ENCODE measurements at places on chromosomes 3 and 15.

GRCh38 chr3:168671091-168671490 is 575.4 kb upstream of the GOLIM4 start:
- no peak for DNase-seq

GRCh38 chr3:61350782-61351309 is 99.6 kb upstream of the FHIT start:
- no peak for DNase-seq

DNA sequence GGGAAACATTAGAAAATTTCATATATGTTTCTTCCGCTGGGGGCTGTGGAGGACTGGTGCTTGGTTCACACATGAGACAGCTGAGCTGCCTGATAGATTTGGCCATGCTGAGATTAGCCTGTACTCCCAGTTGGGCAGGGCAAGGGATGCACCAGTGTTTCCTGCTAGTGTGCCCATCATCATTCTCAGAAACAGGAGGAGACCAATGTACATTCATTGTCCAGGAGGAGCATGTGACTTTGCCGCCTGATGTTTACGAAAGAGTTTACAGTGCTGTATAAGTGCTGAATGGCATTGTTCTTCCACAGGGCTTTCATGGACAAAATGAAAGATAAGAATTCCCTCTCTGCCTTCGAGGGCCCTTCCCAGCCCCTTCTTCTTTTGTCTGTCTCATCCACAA is 311.1 kb upstream of the THBS1 start:
- no peak for DNase-seq

- DNase-seq = no peak
Observed at GRCh38 chr15:78796510-78796909, 14.8 kb downstream of the ADAMTS7 start.

GRCh38 chr3:24184528-24185176 is 239.6 kb downstream of the NR1D2 start:
- DNase-seq = no peak

DNA sequence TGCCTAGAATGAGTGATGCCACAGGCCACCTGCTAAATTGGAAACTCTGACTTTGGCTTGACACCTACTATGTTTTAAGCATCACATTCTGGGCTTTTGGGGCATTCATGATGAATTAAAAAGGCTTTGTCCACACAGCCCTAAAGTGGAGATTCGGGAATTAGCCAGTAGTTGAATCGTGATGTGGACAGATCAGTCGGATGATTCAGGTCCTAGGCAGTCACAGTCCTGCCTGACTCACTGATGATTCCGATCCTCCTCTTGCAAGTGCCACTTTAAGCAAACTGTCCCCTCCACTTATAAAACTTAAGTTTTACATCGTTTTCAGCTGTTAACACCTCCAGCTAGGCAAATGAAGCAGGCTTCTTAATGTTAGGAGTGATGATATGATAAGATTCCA is 75.3 kb downstream of the SYNPR start:
- no peak for DNase-seq

- no peak for DNase-seq
Observed at GRCh38 chr3:123521179-123521969, 63.5 kb downstream of the HACD2 start.

Measured in activated naive CD4-positive, alpha-beta T cell (primary cell).